ENCODE measurements at places on chromosomes 4 and X. TPM values are rescaled to one million over a fixed set of nuclear protein-coding genes. Genes with fewer than 3 reads are reported as not detected.

DNA sequence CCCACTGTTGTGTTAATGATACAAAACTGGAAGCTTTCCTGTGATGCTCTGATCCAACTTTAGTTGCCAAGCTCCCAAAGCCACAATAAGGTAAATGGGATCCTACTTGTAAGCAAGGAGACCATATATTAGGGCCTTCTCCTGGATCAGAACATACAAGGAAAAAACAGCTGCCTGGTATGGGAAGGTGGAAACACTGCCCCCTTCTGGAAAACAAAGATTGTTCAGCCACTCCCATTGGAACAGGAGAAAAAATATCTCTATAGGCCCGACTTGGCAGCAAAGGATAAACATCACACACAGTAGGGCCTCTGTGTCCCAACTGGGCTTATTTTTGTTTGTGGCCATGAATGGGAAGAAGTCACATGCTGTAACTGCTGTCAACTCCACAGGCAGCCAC lies 166.5 kb downstream of the TBX22 start:
- no peaks in the 10 kb centered on the region for H3K4me1 ChIP-seq
- H3K36me3 ChIP-seq, result no peaks in the 10 kb centered on the region
- no peak overlapping the region for H3K27ac ChIP-seq
- H3K27me3 ChIP-seq, result no peaks in the 10 kb centered on the region
- no peak overlapping the region for H3K4me3 ChIP-seq

DNA sequence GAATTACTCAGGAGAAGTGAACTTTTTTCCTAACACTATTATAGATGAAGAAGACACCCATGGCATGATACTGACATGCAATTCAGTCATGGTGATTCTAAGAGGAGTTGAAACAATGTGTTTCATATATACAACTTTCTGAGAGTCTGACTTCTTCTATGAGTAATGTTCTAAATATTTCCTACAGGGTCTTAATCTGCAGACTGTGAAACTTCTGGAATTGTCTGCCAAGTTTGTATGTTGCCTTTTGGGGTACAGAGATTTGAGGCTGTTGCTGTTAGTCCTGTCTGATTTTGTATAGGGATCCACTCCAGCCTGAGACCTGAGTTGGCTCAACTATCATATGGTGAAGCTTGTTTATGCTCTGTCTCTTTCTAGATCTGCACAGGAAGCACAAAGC lies 160.6 kb upstream of the GATB start:
- H3K4me3 ChIP-seq, result no peak overlapping the region
- no peaks in the 10 kb centered on the region for H3K4me1 ChIP-seq
- no peak overlapping the region for H3K27ac ChIP-seq
- no peak for DNase-seq
- no peaks in the 10 kb centered on the region for H3K27me3 ChIP-seq
- H3K36me3 ChIP-seq, result no peaks in the 10 kb centered on the region

DNA sequence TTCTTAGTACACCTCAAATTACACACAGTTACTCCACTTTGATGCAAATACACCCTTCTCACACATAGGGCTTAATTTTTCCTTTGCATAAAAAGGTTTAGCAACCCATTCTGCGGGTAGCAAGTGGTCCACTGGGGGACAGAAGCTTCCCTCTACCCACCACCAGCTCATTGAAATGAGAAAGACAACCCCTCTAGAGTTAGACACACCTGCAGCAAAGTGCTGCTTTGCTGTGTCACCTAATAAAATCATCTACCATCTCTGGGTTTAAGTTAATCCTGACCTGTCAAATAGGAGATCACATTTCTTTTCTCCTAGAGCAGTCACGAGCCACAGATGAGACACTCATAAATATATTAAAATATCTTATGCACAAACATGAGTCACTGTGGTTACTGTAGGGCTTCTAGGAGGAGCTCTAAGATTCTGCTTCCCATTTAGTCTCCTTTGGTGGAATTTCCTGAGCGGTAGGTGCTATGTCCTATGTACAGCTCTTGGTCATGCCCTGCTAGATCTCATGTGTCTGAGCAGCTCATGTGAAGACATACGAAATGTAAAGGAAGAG lies 11.9 kb downstream of the BMX start:
- H3K4me3 ChIP-seq, result no peak overlapping the region
- DNase-seq, result no peak
- no peaks in the 10 kb centered on the region for H3K27me3 ChIP-seq
- H3K4me1 ChIP-seq, result no peaks in the 10 kb centered on the region
- no peaks in the 10 kb centered on the region for H3K36me3 ChIP-seq

DNA sequence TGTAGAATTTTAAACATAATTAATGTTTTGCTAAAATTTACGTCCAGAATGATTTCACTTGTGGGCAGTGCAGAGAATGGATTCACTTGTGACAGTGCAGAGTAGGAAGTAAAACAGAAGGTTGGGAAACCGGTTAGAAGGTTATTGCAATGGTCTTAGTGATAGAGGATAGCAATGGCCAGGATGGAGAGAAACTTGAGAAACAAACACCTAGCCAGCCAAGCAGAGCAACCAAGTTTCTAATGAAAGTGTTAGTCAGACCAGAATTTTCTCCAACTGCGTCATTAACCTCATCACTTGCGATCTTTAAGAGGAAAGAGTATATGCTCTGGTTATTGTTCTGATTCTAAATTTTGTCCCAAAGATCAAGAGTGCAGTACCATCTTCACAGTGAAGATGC lies 50.0 kb upstream of the TBC1D9 start:
- no peak for DNase-seq
- H3K36me3 ChIP-seq, result no peaks in the 10 kb centered on the region

GRCh38 chr4:139587446-139587845 lies 31.4 kb upstream of the SETD7 start:
- H3K4me1 ChIP-seq, result no peaks in the 10 kb centered on the region
- peaks cover 4% of the 10 kb centered on the region for H3K27me3 ChIP-seq
- H3K27ac ChIP-seq, result no peak overlapping the region
- H3K4me3 ChIP-seq, result no peak overlapping the region
- no peaks in the 10 kb centered on the region for H3K36me3 ChIP-seq

- H3K27ac ChIP-seq, result no peak overlapping the region
- H3K36me3 ChIP-seq, result no peaks in the 10 kb centered on the region
- H3K27me3 ChIP-seq, result no peaks in the 10 kb centered on the region
Measured at GRCh38 chr4:52103319-52103718, 52.2 kb downstream of the SPATA18 start.

- no peaks in the 10 kb centered on the region for H3K4me1 ChIP-seq
- H3K4me3 ChIP-seq, result no peak overlapping the region
- H3K36me3 ChIP-seq, result no peaks in the 10 kb centered on the region
- H3K27ac ChIP-seq, result no peak overlapping the region
Measured at GRCh38 chrX:107398115-107398514, 51.3 kb upstream of the FRMPD3 start.

- no peaks in the 10 kb centered on the region for H3K36me3 ChIP-seq
- no peak overlapping the region for H3K4me3 ChIP-seq
- H3K27me3 ChIP-seq, result no peaks in the 10 kb centered on the region
- DNase-seq, result no peak
- no peak overlapping the region for H3K27ac ChIP-seq
Measured at GRCh38 chr4:151629097-151629783, 131.6 kb downstream of the GATB start.

- H3K4me1 ChIP-seq, result no peaks in the 10 kb centered on the region
- H3K36me3 ChIP-seq, result no peaks in the 10 kb centered on the region
- no peaks in the 10 kb centered on the region for H3K27me3 ChIP-seq
- DNase-seq, result no peak
- no peak overlapping the region for H3K27ac ChIP-seq
Measured at GRCh38 chr4:86744570-86744969, 104.6 kb downstream of the SLC10A6 start.

DNA sequence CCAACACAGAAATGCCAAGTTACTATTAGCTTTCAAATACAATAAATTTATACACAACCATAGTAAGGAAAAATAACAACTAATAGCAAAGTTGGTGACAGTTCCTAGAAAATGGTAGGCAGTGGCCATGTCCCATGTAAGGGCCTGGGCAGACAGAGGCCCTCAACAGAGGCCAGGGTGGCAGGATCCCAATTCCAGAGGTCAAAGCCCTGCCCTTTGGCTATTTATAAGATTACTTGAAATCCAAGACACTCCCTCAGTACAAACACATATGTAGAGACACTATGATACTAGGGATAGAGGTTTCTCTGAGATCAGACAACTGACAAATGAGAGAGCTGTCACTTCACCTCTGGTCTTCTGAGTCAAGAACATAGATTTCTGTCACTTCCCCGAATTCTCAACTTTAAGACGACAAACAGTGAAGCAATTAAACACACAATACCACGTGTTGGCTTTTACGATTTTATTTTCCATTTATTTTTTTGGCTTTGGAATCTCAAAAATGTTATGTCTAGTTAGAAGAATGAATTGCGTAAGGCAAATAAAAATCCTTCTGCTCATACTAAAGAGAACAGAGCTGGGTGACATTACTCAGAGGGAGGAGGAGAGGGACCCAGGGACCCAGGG lies 16.3 kb upstream of the MAOB start:
- H3K36me3 ChIP-seq, result no peaks in the 10 kb centered on the region
- H3K27me3 ChIP-seq, result no peaks in the 10 kb centered on the region
- no peak for DNase-seq
- H3K27ac ChIP-seq, result no peak overlapping the region
- no peaks in the 10 kb centered on the region for H3K4me1 ChIP-seq
- no peak overlapping the region for H3K4me3 ChIP-seq

- no peaks in the 10 kb centered on the region for H3K4me1 ChIP-seq
- DNase-seq, result no peak
- peaks cover 3% of the 10 kb centered on the region for H3K36me3 ChIP-seq
- no peak overlapping the region for H3K4me3 ChIP-seq
- no peaks in the 10 kb centered on the region for H3K27me3 ChIP-seq
Measured at GRCh38 chr4:139401368-139401767, 52.6 kb upstream of the RAB33B start.

GRCh38 chr4:7638984-7639789 lies 204.5 kb upstream of the PSAPL1 start:
- H3K36me3 ChIP-seq, result no peaks in the 10 kb centered on the region
- no peak overlapping the region for H3K27ac ChIP-seq
- H3K4me3 ChIP-seq, result no peak overlapping the region
- no peaks in the 10 kb centered on the region for H3K27me3 ChIP-seq

GRCh38 chr4:3781997-3782930 lies 16.1 kb downstream of the ADRA2C start:
- no peaks in the 10 kb centered on the region for H3K27me3 ChIP-seq
- H3K36me3 ChIP-seq, result no peaks in the 10 kb centered on the region
- DNase-seq, result no peak
- H3K4me1 ChIP-seq, result no peaks in the 10 kb centered on the region

GRCh38 chr4:138666366-138666765 lies 349.2 kb upstream of the NOCT start:
- H3K27ac ChIP-seq, result no peak overlapping the region
- no peaks in the 10 kb centered on the region for H3K36me3 ChIP-seq
- no peak overlapping the region for H3K4me3 ChIP-seq
- no peak for DNase-seq
- no peaks in the 10 kb centered on the region for H3K27me3 ChIP-seq

DNA sequence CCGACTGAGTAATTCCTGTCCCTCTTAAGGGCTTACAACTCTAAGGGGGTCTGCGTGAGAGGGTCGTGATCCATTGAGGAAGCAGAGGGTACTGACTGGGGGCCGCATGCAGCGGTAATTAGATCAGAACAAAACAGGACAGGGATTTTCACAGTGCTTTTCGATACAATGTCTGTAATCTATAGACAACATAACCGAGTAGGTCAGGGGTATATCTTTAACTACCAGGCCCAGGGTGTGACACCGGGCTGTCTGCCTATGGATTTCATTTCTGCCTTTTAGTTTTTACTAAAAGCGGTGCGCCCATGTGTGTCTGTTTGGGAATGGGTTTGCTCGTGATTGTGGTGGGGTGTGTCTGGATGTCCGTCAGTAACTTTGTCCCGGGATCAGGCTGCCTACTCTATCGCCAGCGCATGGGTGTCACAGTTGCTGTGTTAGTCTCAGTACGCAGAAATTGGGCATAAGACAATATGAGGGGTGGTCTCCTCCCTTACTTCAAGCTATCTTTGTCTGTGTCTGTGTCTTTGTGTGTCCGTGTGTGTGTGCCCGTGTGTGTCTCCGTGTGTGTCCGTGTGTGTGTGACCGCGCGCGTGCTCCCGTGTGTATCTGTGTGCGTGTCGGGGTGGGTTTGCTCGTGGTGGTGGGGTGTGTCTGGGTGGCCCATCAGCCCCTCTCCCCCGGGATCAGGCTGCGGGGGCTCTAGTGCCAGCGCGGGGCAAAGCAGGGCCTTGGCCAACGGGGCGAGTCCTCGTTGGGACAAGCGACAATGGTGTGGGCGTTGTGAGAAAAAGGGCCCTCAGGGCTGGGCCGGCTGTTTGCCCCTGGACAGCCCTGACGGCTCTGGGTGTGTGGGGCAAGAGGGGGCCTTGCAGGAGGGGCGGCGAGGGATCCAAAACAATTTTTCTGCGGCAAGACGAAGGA lies 10.4 kb downstream of the FRG2 start:
- no peaks in the 10 kb centered on the region for H3K36me3 ChIP-seq
- peaks cover 26% of the 10 kb centered on the region for H3K4me1 ChIP-seq
- no peak for DNase-seq
- no peak overlapping the region for H3K27ac ChIP-seq

GRCh38 chr4:138761638-138762220 lies 253.9 kb upstream of the NOCT start:
- H3K27me3 ChIP-seq, result peaks cover 2% of the 10 kb centered on the region
- no peak overlapping the region for H3K27ac ChIP-seq
- no peak overlapping the region for H3K4me3 ChIP-seq
- no peaks in the 10 kb centered on the region for H3K36me3 ChIP-seq

DNA sequence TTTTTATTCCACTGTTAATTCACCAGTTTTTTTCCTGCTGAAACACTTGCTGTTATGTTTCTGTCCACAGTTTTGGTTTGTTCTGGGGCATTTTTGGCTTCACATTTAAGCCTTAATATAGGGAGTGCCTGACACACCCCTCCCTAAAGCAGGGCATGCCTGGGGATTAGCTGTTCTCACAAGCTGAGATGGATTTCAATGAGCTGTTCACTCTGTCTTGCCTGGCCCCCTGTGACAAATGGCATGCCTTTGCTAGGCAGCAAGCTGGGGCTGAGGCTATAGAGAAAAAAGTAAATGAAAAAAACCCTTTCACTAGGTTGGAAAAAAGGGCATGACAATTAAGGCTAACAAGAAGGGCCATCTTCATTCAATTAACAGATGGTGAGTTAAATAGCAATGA lies 22.4 kb downstream of the LPAR4 start:
- no peak overlapping the region for H3K27ac ChIP-seq
- no peak for DNase-seq
- no peaks in the 10 kb centered on the region for H3K4me1 ChIP-seq
- H3K4me3 ChIP-seq, result no peak overlapping the region
- no peaks in the 10 kb centered on the region for H3K36me3 ChIP-seq

DNA sequence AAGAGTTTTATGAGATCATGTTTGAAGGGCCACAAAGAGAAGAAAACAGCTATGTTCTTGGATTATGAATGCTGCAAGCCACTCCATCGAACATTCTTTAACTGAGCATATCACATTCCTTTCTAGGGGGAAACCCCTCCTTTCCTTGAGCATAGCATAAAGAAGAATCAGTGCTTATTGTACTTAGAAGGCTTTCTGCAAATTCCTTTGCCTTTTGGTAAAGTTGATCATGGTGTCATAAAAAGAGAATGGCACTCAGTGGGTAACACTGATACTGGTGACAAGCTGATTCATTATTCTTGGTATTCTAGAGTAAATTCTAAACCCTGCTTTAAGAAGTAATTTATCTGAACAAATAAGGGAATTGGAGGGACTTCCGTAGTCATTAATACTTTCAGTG lies 88.5 kb upstream of the GPR34 start:
- DNase-seq, result no peak
- H3K4me1 ChIP-seq, result no peaks in the 10 kb centered on the region
- no peak overlapping the region for H3K27ac ChIP-seq

CFAP47 gene
- total RNA-seq, result not detected

LDB2 gene
- total RNA-seq, result not detected

CD99L2 gene
- total RNA-seq, result 6.5 TPM

QRFPR gene
- not detected for total RNA-seq

NFXL1 gene
- total RNA-seq, result 9.0 TPM

PDZD4 gene
- total RNA-seq, result 26.8 TPM

CRMP1 gene
- not detected for total RNA-seq
